Stimulated activated CD4-positive, alpha-beta T cell treated with anti-CD3 and anti-CD28 coated beads, Interleukin-1b, Interleukin-23, amount 100 ng/mL, for 24 hours (primary cell): ENCODE measurements at places on chromosomes 4 and X.

DNA sequence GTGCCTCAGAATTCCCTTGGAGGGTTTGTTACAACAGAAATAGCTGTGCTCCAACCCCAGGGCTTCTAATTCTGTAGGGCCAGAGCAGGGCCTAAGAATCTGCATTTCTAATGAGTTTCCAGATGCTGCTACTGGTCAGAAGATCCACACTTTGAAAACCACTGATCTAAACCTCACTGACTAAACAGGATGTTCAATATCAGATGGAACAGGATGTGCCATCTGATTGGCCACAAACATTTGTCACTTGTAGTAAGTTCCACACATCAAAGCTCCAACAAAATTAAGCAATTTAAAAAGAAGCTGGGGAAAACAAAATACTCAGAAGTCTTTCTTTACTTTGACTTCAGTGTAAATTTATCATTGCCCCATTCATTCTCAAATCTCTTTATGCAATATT lies 14.3 kb downstream of the CASK start:
- no peak for DNase-seq

GRCh38 chrX:69493766-69494165 lies 10.4 kb upstream of the NALF2 start:
- DNase-seq: no peak

- DNase-seq: no peak
Observed at GRCh38 chr4:113997206-113997605, 17.8 kb upstream of the ARSJ start.

GRCh38 chr4:77147079-77147782 lies 9.8 kb upstream of the CCNG2 start:
- no peak for DNase-seq

GRCh38 chr4:180789929-180790328 lies 1453.3 kb upstream of the TENM3 start:
- no peak for DNase-seq
